Activated gamma-delta T cell treated with Interleukin-2 at 50 U/mL for 16 hours (primary cell): ENCODE measurements at places on chromosomes 6 and 20.

DNA sequence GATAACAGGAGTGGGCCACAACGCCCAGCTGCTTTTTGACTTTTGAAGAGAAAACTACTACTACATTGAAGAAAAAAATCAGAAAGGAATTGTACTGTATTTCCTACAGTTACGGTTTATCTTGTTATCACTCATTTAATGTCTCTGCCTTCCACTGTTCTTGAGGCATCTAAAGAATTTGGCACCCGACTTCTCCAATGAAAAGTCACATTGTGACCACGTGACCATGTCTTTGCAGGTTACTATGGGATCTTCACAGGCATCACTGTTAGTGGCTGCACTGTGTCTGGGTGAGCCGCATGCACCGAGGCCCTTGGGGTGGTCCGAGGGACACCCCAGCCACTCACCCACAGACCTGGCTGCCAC lies 26.8 kb downstream of the RRBP1 start:
- no peak for DNase-seq

GRCh38 chr6:115618256-115618655 lies 442.4 kb downstream of the FRK start:
- no peak for DNase-seq

DNA sequence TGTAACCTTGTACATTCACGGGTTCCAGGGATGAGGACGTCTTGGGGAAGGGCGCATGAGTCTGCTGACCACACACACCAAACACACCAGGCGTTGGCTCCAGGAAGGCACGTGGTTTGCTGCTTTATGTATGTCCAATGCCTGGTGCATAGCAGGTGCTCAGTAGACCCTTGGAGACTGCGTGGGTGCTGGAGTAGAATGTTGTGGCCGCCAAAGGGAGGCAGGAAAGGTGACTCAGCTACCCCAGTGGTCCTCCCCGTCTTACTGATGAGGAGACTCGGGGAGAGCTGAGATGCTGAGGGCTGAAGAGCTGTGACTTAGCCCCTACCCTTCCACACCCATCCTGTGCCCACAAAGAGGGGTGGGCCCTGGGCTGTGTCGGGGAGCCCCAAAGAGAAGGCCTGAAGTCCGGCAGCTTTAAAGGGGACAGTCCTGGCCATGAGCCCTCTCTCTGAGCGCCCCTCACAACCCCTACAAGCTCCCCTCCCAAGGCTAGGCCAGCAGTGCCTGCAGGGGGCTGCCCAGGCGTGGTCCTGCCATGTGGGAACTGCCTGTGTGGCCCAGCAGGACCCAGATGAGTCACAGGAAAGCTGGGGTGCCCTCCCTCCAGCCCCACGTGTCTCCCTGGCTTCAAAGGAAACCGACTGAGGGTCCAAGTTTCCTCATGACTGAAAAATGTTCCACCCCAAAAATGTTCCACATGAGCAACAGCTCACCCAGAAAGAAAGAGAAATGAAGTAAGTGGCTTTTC lies 28.0 kb upstream of the PTGIS start:
- peak; percentile 33 for DNase-seq

DNA sequence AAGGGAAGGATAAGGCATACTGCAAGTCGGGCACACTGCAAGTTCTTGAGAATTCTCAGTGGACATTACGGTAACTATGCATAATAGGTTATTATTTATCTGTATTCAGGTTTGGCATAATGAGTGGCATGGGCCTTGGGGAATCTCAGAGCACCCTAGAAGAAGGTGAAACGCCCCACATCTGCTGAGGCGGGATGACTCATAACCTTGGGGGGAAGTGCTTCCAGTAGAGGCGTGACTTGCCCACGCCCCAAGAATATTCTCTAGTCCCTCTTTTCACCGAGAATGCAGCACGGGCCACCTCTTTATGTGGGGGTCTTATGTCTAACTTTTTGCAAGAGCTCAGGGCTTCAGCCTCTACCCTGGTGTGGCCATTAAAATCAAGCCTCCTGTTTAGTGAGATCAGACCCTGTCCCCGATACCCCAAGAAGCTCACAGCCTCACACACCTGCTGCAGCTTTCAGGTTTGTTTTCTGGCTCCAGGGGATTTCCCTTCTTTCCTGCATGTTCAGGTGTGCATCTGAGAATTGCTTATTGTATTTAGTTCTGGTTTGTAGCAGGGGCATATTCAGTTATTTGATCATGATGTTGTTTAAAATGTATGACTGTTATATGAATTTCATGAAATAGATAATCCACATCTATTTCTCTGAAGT lies 19.1 kb downstream of the ZFP64 start:
- DNase-seq, result no peak

- DNase-seq, result no peak
Measured at GRCh38 chr20:57742507-57743181, 32.8 kb upstream of the PMEPA1 start.

GRCh38 chr6:47567586-47567985 lies 90.0 kb downstream of the CD2AP start:
- no peak for DNase-seq

- no peak for DNase-seq
Measured at GRCh38 chr6:149230712-149231460, 86.6 kb upstream of the TAB2 start.

DNA sequence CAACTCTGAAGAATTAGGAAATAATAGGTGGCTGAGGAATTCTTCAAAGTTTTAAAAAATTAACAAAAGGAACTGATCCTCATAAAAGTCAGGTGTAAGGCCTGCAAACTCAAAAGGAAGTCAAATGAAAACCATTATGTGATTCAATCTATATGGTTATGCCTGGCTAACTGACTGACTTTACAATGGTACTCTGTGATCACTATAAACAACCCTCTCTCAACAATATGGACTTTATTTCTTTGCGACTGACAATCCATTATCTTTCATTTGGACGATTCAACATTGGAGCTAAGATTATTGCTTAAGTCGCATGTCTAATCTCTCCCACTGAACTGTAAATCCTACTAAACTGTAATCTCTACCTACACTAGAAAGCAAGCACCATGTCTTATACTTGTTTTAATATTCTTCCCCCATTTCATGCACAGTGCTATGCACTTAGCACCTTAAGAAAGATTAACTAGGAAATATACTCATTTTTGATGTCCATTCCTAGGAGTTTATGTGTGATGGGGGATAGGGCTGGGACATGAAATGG lies 1.4 kb downstream of the STK38 start:
- DNase-seq, result no peak

DNA sequence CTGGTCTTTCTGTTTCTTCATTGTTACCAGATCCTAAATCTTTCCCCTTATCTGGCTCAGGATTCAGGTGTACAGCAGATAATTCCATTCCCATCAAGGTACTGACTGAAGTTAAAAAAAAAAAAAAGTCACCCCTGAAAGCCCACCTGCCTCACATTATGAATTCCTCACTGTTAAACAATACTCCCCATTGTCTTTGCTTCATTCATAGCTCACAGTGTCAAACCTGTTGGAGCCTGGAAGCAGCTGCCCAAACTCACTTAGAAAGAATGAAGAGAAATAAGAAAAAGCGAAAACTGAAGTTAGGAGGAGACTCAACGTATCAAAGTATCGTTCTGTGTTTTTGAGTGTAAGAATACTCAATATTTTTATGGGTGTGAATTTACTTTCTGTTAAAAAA lies 1.8 kb upstream of the DCBLD1 start:
- DNase-seq, result no peak

DNA sequence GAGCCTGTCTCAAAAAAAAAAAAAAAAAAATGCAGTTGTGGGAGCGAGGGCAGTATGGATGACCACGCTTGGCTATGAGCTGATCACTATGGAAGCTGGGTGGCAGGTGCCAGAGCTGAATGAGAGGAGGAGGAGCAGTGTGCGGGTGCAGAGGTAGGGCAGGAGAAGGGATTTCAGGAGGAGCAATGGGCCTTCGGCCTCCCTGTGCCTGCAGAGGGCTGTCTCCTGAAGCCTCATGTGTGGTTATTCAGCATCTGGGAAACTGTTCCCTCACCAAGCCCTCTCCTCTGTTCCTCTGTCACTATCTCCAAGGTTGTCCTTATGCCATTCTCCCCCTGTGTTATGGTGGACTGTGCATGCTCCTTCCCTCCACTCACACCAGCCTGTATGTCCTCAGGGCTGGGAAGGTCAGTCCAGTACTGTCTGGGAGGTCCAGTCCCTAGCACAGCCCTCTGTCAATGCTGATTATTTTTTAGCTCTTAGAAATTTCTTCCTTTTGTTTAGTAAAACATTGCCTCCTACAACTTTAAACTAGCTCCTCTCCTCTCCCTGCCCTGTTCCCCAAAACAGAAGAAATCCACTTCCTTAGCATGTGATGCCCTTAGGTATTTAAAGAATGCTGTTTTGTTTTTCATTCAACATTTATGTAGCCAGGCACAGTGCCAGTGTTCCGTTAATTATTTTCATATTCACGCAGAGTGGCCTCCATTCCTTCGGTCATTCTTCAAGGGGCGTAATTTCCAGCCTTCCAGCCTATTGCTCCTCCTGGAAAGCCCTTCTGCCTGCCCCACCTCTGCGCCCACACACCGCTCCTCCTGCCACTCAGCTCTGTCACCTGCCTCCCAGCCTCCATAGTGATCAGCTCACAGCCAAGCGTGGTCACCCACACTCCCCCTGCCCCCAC lies 48.9 kb downstream of the CNBD2 start:
- no peak for DNase-seq

DNA sequence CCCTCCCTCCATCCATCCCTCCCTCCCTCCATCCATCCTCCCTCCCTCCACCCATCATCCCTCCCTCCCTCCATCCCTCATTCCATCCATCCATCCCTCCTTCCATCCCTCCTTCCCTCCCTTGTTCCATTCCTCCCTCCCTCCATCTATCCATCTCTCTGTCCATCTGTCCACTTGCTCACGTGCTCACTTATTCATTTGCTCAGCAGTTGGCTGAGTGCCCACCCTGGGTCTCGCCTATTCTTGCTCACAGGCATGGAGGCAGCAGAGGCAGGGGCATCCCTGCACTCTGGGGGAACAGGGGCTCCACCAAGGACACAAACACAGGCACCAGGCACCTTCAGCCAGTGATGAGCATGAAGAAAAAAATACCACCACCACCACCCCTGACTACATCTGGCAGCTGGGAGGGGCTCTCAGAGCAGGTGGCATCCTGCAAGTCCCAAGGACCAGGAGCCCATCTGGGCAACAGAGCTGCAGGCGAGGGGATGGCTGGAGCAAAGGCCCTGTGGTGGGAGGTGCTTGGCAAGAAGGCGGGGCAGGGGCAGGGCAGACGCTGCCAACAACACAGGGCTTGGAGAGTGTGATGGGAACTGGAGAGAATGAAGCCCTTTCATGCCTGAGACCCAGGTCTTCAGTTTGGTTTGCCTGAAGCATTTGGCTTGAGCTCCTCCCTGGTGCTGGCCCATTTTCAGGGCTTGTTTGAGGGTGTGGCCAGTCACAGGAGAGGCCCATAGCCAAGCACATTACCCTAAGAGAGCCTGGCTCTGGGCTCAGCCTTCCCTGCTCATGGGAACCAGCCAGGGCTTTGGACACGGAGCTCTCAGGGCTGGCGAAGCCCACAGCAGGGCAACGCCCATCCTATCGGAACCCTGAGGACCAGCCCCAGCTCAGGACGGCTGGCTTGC lies 40.2 kb upstream of the MRGBP start:
- no peak for DNase-seq

- DNase-seq, result no peak
Measured at GRCh38 chr6:116379764-116380163, 9.0 kb downstream of the DSE start.

DNA sequence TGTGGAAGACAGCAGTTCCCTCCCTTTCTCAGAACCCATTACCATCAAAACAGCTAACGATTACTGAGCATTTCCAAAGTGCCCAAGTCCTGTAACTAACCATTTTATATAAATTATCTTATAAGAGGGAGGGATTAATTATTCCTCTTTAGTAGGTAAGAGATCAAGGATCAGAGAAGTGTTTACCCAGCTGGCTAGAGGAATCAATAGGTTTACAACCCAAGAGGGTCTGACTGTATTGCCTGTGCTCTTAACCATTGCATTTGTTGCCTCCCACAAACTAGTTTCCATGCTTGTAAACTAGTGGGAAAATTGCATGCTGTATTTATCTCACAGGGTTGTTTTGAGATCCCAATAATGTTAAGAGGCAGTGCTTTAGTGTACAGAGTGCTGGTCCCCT lies 3.7 kb upstream of the DBNDD2 start:
- no peak for DNase-seq

GRCh38 chr20:50475681-50476292 lies 34.4 kb upstream of the PTPN1 start:
- DNase-seq, result no peak

GRCh38 chr20:37994512-37994911 lies 38.7 kb downstream of the TTI1 start:
- DNase-seq, result no peak

- DNase-seq, result no peak
Measured at GRCh38 chr6:135546680-135547418, 49.3 kb upstream of the AHI1 start.

DNA sequence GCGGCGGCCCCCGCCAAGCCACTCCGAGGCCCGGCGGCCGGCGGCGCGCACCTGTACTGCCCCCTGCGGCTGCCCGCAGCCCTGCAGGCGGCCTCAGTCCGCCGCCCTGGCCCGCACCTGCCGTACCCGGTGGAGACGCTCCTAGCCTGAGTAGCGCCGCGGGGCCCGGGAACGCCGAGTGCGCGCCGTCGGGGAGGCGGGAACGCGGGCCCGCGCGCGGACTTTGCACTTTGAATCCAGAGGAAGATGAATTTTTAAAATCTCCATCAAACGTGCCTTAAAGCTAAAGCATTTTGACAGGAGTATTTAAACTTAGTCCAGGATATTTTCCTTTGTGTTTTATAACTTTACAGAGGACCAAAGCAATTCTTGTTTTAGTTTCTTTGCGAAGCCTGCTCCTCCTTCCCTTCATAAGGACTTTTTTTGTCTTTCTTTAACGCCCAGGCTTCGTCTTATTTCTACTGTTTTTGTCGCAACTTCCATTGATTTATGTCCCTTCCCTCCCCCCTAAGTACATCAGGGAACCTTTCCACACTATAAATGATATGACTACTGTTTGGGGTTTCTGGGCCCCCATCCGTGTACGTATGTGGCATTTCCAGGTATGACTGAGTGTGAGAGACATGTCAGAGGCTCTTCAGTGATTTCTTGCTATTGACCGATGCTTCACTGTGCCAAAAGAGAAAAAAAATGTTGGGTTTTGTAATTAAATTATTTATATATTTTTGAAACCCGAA lies 2.0 kb downstream of the FOXQ1 start:
- DNase-seq, result no peak

- no peak for DNase-seq
Measured at GRCh38 chr6:25064006-25064405, 128.2 kb upstream of the RIPOR2 start.

- no peak for DNase-seq
Measured at GRCh38 chr6:8859501-8859900, 424.2 kb upstream of the SLC35B3 start.

DNA sequence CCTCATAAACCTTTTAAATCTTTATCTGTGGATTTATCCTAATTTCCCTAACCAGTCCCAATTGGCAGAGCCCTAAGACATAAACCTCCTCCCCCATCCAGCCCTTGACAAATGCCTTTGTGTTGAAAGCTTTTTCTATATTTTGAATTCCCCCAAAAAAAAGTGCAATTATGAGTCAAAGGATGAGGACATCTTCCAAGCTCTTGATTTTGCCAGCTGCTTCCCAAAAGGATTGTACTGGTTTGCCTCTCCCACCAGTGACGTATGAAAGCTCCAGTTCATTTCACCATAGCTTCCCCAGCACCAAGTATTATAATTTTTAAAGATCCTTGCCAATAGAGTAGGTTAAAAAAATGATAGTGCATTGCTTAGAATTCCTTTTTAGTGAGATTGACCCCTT lies 38.9 kb downstream of the SIRPA start:
- DNase-seq, result no peak

- no peak for DNase-seq
Measured at GRCh38 chr6:56799989-56800388, 154.9 kb upstream of the BEND6 start.

- DNase-seq, result no peak
Measured at GRCh38 chr6:150761771-150762170, 103.7 kb upstream of the MTHFD1L start.
